ENCODE measurements at places on chromosomes 13 and 19.

DNA sequence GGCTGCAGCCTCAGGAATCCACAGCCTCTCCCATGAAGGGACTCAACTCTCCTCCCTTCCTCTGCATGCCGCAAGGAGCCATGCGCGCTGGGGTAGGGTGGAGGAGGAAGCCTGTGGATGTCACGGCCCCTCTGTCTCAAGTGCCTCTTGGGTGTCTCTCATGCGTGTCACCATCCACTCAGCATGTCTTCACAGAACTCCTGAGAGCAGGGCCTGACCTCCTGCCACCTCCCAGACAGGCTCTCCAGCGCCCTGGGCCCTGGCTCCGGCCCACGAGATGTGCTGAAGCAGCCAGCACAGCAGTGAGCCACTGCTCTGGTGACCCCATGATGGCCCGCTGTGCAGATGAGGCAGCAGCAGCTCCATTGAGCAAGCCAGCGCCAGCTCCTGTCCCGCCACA, 25.9 kb upstream of the SPACA7 start:
- no peak for DNase-seq

- DNase-seq = no peak
Observed at GRCh38 chr19:4322942-4323665, 15.5 kb downstream of the STAP2 start.

GRCh38 chr13:76685938-76686337, 200.3 kb downstream of the KCTD12 start:
- no peak for DNase-seq

DNA sequence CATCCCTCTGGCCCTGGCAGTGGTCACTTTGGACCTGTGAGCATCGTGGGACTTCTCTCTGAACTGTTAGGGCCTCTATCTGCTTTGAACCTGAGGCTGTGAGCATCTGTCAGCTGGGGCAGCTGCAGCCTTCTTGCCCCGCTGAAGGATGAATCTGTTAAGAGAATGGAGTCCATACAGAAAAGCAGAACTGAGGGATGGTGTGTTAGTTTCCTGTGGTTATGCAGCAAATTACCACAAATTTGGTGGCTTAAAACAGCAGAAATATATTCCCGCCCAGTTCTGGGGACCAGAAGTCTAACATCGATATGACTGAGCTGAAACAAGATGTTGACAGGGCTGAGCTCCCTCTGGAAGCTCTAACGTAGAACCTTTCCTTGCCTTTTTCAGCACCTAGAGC, 1.6 kb upstream of the ZNF497 start:
- DNase-seq = no peak

DNA sequence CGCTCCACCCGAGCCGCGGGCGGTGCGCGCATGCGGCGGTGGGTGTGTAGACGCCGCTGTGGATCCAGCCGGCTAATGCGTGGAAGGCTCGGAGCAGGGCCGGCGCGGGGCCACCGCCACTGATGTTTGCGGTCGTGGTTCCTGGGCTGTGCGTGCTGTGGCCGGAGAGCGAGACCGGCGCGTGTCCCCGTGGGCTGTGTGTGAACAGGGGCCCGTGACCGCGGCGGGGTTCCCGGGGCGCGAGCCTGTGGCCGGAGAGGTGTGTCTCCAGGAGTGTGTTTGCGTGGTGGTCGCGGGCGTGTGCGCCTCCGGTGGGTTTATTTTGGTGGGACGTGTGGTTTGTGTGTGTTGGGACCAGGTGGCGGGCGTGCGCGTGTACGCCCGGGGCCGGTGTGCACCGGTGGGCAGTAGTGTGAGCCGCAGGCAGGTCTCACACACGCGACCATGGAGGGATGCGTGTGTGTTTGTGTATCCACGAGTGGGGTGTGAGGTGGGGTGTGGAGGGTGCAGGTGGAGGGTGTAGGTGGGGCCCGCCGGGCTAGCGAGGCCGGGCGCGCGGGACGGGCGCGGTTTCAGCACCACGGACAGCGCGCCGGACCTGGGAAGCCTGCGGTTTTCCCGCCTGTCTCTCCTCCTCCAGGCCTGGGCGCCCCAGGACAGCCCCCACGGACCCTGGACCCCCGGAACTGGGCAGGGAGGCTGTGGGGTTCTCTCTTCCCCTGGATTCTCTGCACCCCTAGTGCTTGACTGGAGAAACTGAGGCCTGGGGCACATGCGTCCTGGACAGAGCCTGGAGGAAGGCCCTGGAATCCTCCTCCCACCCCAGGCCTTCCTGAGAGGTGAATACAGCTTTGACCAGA, 1.6 kb downstream of the HCN2 start:
- DNase-seq = peak; percentile 44

- no peak for DNase-seq
Observed at GRCh38 chr13:76168661-76169060, 532.5 kb downstream of the LMO7 start.

DNA sequence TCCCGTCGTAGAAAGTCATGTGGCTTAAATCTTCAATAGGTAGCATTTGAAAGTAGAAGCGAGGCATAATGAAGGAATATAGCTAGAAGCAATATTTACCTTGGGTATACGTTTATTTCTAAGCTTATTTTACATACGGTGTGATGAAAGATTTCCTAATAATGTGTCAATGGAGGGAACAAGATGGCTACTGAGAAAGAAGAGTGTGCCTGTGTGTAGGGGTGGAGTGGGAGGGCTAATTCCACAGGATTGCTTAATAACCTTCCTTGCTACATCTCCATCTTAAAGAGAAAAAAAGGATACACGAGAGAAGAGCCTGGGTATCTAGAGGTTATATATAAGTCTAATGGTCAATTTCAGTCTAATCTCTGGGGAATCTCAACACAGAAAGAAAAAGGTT, 2.0 kb downstream of the SPART start:
- DNase-seq = peak; percentile 58

GRCh38 chr13:48602296-48603016, 51.3 kb upstream of the CYSLTR2 start:
- no peak for DNase-seq

DNA sequence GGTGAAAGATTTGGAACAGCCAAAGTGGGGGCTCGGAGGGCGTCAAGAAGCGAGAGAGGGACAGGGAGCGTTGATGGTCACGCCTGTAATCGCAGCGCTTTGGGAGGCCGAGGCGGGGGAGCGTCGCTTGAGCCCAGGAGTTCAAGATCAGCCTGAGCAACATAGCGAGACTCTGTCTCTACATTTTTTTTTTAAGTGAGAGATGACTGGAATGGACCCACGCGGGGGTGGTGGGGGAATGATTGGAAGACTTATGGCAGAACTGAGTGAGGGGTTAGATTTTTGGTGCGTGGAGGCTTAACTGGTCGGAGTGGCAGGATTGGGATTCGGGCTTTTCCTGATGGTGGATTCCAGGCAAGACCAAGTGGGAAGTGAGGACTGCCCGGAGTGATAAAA, 725 bp downstream of the PSMD8 start:
- no peak for DNase-seq
